ENCODE measurements at places on chromosomes 3 and 15. TPM values are rescaled to one million over a fixed set of nuclear protein-coding genes. Genes with fewer than 3 reads are reported as not detected.

DNA sequence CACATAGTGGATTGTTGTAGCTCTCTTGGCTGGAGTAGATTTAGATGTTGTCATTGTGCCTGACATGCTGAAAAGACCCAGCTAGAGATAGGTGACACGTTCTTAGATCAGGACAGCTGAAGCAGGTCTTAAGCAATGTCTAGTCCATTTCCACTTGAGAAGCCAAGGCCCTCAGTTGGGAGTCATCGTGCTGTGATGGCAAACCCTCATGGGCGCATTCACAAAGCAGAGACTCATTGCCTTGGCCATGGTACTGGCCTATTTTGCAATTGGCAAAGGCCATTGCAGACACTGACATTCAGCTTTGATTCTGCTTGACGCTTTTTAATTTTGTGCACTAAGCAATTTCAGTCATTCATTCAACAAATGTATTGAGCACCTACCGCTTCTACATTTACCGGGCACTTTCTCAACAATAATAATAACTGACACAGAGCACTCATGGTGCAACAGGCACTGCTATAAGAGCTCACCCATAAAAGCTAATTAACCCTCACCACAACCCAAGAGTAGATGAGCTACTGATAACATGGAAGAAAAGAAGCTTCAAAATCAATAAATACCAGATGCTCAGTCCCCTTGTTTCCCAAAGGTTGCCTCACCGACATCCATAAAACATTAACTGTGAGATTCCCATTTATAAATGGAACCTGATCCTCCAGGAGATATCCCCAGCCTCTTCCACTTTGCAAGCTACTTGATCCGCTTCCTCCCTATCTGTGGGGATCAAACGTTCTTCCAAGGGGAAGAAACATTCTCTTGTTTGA, 200.1 kb downstream of the TLE3 start:
- no peaks in the 10 kb centered on the region for H3K36me3 ChIP-seq
- H3K27ac ChIP-seq: no peak overlapping the region
- H3K4me3 ChIP-seq: no peak overlapping the region
- no peak for DNase-seq
- no peaks in the 10 kb centered on the region for H3K4me1 ChIP-seq

DNA sequence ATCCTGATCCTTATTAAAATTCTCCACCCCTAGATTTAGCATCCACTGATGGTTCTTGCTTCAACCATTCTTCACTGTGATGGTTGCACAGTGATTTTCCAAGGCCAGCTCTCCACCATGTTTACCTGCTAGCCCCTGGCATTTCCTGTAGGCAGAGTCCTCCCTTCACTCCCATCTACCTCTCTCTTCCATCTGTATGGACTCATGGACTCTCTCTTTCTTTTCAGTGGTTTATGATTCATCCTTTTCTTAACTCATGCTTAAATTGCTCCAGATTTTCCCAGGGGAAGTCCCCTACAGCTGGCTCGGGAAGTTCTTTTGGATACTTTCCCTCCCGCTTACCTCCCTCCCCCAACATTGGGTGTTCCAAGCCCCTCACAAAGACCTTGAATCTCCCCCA, 18.7 kb downstream of the TGM4 start:
- no peaks in the 10 kb centered on the region for H3K27me3 ChIP-seq
- no peaks in the 10 kb centered on the region for H3K4me1 ChIP-seq
- no peak for DNase-seq
- H3K4me3 ChIP-seq: no peak overlapping the region

GRCh38 chr3:149356630-149357029, 20.8 kb downstream of the TM4SF1 start:
- H3K27ac ChIP-seq: no peak overlapping the region
- H3K4me1 ChIP-seq: no peaks in the 10 kb centered on the region
- peaks cover 36% of the 10 kb centered on the region for H3K27me3 ChIP-seq
- no peak overlapping the region for H3K4me3 ChIP-seq
- no peak for DNase-seq

- no peak for DNase-seq
- H3K27me3 ChIP-seq: peaks cover 23% of the 10 kb centered on the region
- no peak overlapping the region for H3K4me3 ChIP-seq
- H3K36me3 ChIP-seq: no peaks in the 10 kb centered on the region
- H3K4me1 ChIP-seq: peaks cover 14% of the 10 kb centered on the region
- H3K27ac ChIP-seq: no peak overlapping the region
Observed at GRCh38 chr3:107370907-107371306, 6.3 kb upstream of the CCDC54 start.

GRCh38 chr3:180804916-180805315, 107.6 kb upstream of the FXR1 start:
- no peaks in the 10 kb centered on the region for H3K27me3 ChIP-seq
- no peak overlapping the region for H3K4me3 ChIP-seq
- H3K4me1 ChIP-seq: no peaks in the 10 kb centered on the region
- H3K36me3 ChIP-seq: no peaks in the 10 kb centered on the region
- H3K27ac ChIP-seq: no peak overlapping the region

- H3K4me1 ChIP-seq: peaks cover 34% of the 10 kb centered on the region
- no peak overlapping the region for H3K27ac ChIP-seq
- peak overlapping the region; percentile 67 for H3K4me3 ChIP-seq
- peaks cover 3% of the 10 kb centered on the region for H3K27me3 ChIP-seq
Observed at GRCh38 chr3:133447750-133448477, 48.1 kb downstream of the BFSP2 start.

- no peak overlapping the region for H3K4me3 ChIP-seq
- H3K36me3 ChIP-seq: no peaks in the 10 kb centered on the region
- no peaks in the 10 kb centered on the region for H3K27me3 ChIP-seq
- peaks cover 3% of the 10 kb centered on the region for H3K4me1 ChIP-seq
- no peak for DNase-seq
- H3K27ac ChIP-seq: no peak overlapping the region
Observed at GRCh38 chr15:56410721-56411120, 45.5 kb downstream of the TEX9 start.

DNA sequence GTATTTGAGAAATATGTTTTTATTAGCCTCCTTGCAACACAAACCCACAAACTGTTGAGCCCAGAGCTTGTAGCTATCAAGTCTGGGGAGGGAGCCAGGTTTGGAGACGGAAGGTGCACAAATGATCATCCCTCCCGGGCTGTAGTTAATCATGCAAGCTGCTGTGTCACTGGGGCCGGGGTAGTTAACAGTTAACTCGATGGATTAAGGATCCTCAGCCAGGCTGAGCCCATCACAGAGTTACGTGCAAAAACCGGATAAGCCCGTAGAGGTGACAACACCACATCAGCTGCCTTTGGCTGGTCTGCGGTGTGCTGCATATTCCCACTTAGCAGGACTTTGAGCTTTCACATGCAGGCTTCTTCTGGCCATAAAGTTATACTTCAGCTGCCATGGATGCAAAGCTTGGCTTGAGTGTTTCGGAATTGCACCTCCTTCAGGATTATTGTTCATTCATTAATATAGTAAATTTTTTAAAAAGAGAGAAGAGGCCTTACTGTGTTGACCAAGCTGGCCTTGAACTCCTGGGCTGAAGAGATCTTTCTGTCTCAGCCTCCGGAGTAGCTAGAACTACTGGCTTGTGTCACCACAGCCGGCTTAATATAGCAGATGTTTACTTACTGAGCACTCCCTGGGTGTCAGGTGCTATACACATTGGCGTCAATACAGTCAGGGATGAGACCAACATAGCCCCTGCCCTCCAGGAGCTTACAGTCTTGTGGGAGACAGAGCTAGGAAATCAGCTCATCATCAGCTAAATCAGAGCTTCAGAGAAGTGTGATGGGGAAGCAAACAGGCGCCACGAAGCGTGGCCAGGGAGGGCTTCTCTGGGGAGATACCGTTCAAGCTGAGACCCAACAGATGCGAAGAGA, 226.8 kb upstream of the BHLHE40 start:
- H3K36me3 ChIP-seq: peaks cover 30% of the 10 kb centered on the region
- peaks cover 92% of the 10 kb centered on the region for H3K4me1 ChIP-seq
- H3K4me3 ChIP-seq: peak overlapping the region; percentile 63
- H3K27ac ChIP-seq: peak overlapping the region; percentile 82
- no peaks in the 10 kb centered on the region for H3K27me3 ChIP-seq

- H3K27ac ChIP-seq: no peak overlapping the region
- H3K27me3 ChIP-seq: no peaks in the 10 kb centered on the region
- no peak for DNase-seq
- H3K36me3 ChIP-seq: no peaks in the 10 kb centered on the region
Observed at GRCh38 chr3:67521053-67521646, 133.3 kb downstream of the SUCLG2 start.

DNA sequence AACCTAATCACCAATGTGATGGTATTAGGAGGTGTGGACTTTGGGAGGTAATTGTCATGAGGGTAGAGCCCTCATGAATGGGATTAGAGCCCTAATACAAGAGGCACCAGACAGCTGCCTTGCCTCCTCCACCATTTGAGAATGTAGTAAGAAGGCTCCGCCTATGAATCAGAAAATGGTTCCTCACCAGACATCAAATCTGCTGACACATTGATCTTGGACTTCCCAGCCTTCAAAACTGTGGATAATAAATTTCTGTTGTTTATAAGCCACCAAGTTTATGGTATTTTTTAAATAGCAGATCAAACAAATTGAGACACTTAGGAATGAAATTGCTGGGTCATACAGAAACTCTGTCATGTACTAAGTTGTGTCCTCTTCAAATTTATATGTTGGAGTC, 56.8 kb upstream of the COL6A5 start:
- H3K36me3 ChIP-seq: no peaks in the 10 kb centered on the region
- H3K4me1 ChIP-seq: no peaks in the 10 kb centered on the region
- DNase-seq: no peak
- H3K27ac ChIP-seq: no peak overlapping the region
- peaks cover 17% of the 10 kb centered on the region for H3K27me3 ChIP-seq

- H3K36me3 ChIP-seq: no peaks in the 10 kb centered on the region
- DNase-seq: no peak
- H3K27ac ChIP-seq: no peak overlapping the region
- no peaks in the 10 kb centered on the region for H3K27me3 ChIP-seq
Observed at GRCh38 chr3:89488800-89489580, 381.6 kb downstream of the EPHA3 start.

DNA sequence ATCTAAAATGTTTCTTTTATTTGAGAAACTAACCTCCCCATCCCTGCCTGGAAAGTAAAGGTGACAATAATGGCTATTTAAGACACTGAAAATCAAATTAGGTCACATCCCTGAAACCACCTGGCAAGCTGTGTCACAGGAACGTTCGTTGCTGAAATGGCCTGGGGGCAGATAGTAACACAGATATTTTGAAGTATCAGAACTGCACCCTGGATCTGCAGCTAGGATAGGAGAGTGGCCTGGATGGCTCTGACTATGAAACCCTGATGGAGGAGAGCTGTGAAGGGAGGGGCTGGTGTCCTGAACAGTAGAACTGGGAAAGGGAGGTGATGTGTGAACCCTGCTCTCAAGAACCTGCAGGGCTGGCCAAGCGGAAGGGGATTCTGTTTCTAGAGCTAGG, 648.3 kb upstream of the CFAP20DC start:
- no peaks in the 10 kb centered on the region for H3K36me3 ChIP-seq
- H3K27me3 ChIP-seq: no peaks in the 10 kb centered on the region
- no peak for DNase-seq
- H3K4me3 ChIP-seq: no peak overlapping the region
- no peak overlapping the region for H3K27ac ChIP-seq

DNA sequence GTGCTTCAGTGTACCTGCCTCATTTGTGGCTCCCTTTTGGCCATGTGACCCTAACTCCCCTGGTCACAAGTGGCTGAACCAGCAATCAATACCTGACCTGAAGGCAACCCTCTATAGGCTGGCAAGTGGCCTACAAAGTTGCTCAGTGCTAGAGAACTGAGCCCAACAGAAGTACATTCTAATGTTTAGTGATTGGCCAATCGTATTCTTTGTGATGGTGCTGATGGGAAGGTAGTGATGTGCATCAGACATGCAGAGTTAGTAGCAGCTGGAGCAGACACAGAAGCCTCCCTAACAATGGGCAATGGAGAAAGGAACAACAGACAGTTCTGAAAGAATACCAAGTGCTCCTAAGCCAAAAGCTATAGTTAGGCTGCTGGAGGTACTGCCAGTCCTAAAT, 10.4 kb upstream of the ATOSA start:
- H3K4me1 ChIP-seq: no peaks in the 10 kb centered on the region
- peaks cover 3% of the 10 kb centered on the region for H3K27me3 ChIP-seq
- no peak overlapping the region for H3K27ac ChIP-seq
- no peak for DNase-seq
- no peak overlapping the region for H3K4me3 ChIP-seq
- no peaks in the 10 kb centered on the region for H3K36me3 ChIP-seq

GRCh38 chr3:38114875-38115644, 21.9 kb downstream of the ACAA1 start:
- peak; percentile 47 for DNase-seq
- H3K27ac ChIP-seq: no peak overlapping the region
- H3K27me3 ChIP-seq: no peaks in the 10 kb centered on the region
- no peaks in the 10 kb centered on the region for H3K36me3 ChIP-seq

DNA sequence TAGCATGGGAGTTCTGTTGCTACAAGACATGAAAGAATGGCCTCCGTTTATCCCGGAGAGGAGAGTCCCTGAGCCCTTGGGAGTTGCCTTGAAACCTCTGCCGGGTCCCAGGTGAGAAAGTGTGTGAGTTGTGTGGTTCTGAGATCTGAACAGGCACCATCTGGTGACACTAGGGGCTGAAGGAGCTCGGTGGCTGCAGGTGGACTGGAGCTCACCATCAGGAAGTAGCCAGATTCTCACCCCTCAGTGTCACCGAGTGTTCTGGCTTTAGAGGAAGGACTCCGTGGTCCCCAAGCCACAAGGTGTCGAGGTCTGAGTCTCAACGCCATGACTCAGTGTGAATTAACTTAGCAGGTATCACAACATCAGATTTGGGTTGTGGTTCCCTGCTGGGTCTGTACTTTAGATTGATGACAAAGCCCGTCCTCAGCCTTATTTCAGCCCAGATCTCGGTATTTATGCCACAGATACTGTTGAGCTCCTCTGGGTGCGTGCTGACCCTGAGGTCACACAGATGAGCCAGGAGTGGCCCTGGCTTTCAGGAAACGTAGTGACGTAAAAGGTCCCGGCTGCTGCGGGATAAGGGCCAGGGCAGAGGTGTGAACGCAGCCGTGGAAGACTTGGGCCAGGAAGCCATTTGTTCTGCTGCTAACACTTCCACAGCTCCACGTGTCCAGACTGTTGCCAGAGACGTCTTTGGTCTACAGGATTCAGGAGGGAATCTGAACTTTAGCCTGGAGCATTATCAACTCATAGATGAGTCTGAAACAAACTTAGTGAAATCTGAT, 54.4 kb downstream of the PGPEP1L start:
- H3K36me3 ChIP-seq: no peaks in the 10 kb centered on the region
- H3K27ac ChIP-seq: peak overlapping the region; percentile 79
- no peak for DNase-seq
- peak overlapping the region; percentile 40 for H3K4me3 ChIP-seq

GRCh38 chr15:79922512-79923078, 25.8 kb upstream of the MTHFS start:
- peak overlapping the region; percentile 94 for H3K27ac ChIP-seq
- DNase-seq: no peak
- peaks cover 34% of the 10 kb centered on the region for H3K4me1 ChIP-seq
- peak overlapping the region; percentile 98 for H3K4me3 ChIP-seq

Gene ARF4
- total RNA-seq: 112 TPM

Gene SIDT1
- total RNA-seq: 44.1 TPM

Gene ST3GAL6
- not detected for total RNA-seq

Gene GRK7
- total RNA-seq: not detected

Gene C3orf49
- total RNA-seq: not detected

Gene IL5RA
- not detected for total RNA-seq

Measured in natural killer cell treated with Interleukin-12 subunit alpha and Interleukin-12 subunit beta and Interleukin-15 and Interleukin-18, amount 100 ng/mL, for 72 hours (primary cell).